ENCODE measurements at places on chromosomes 2 and 18. TPM values are rescaled to one million over a fixed set of nuclear protein-coding genes. Genes with fewer than 3 reads are reported as not detected.

Gene SLC23A3
- 2.7 TPM for total RNA-seq

Gene SPR
- 33.0 TPM for total RNA-seq

- no peaks in the 10 kb centered on the region for H3K4me1 ChIP-seq
- no peak for DNase-seq
- no peaks in the 10 kb centered on the region for H3K27me3 ChIP-seq
- H3K36me3 ChIP-seq, result no peaks in the 10 kb centered on the region
- no peak overlapping the region for H3K4me3 ChIP-seq
- no peak overlapping the region for H3K27ac ChIP-seq
These were observed 26.2 kb downstream of the STK39 start for GRCh38 chr2:168220965-168221819.

DNA sequence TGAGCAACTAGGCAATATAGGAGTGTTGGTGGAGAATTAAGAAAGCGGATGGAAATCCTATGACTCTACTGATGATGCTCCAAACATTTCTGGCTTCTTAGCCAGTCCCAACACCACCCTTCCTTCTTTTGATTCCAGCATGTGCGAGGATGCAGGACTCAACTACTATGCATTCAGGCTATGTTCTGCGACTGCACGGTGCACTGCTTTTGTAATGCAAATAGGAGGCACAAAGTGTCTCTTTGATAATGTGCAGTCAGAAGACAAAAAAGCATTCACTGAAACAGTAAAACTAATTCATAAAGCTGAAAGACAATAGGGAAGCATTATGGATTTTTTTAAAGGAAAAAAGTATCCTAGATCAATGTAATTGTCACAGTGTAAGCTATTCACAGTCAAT lies 106.7 kb downstream of the MEIS1 start:
- DNase-seq, result no peak
- no peaks in the 10 kb centered on the region for H3K4me1 ChIP-seq
- H3K36me3 ChIP-seq, result no peaks in the 10 kb centered on the region
- H3K27ac ChIP-seq, result no peak overlapping the region
- no peak overlapping the region for H3K4me3 ChIP-seq

DNA sequence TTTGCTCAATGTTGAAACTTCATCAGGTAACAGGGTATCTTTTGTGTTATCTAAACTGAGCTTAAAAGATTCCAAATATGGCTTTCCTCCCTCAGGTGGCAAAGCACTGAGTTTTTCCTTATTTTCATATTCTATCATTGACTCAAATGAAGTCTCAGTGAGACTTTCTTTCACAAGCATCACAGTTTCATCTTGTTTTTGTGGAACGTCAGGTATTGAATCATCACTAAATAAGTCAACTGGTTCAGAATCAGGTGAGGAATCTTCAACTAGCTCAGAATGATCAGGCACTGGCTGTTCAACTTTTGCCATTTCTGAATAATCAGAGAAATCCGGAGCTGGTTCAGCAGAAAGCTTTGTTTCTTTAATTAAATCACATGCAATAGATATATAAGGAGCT lies 24.6 kb downstream of the RTN4 start:
- H3K27me3 ChIP-seq, result no peaks in the 10 kb centered on the region
- peaks cover 65% of the 10 kb centered on the region for H3K4me1 ChIP-seq
- H3K27ac ChIP-seq, result no peak overlapping the region
- no peaks in the 10 kb centered on the region for H3K36me3 ChIP-seq
- no peak overlapping the region for H3K4me3 ChIP-seq

GRCh38 chr2:136178941-136179601 lies 61.1 kb upstream of the CXCR4 start:
- H3K4me1 ChIP-seq, result no peaks in the 10 kb centered on the region
- DNase-seq, result no peak
- H3K4me3 ChIP-seq, result no peak overlapping the region
- no peak overlapping the region for H3K27ac ChIP-seq
- H3K36me3 ChIP-seq, result no peaks in the 10 kb centered on the region
- no peaks in the 10 kb centered on the region for H3K27me3 ChIP-seq

DNA sequence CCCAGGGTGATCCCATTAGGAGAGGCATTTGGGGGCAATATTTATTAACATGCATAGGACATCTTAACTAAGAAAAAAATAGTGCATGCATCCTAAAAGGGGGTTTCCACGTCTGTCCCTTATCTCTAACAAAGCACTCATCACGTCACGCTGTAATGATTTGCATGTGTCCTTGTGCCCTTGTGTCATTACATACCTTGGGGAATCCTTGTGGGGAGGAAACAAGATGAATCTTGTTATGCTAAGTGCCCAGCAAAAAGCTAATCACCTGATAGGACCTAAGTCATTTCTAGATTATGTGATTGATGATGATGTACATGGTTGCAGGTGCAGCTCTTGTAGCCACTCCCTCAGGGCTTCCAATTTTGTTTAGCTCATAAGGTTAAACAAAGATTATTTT lies 250.9 kb downstream of the FBXO15 start:
- H3K27ac ChIP-seq, result no peak overlapping the region
- DNase-seq, result no peak
- H3K4me1 ChIP-seq, result no peaks in the 10 kb centered on the region
- H3K4me3 ChIP-seq, result no peak overlapping the region

DNA sequence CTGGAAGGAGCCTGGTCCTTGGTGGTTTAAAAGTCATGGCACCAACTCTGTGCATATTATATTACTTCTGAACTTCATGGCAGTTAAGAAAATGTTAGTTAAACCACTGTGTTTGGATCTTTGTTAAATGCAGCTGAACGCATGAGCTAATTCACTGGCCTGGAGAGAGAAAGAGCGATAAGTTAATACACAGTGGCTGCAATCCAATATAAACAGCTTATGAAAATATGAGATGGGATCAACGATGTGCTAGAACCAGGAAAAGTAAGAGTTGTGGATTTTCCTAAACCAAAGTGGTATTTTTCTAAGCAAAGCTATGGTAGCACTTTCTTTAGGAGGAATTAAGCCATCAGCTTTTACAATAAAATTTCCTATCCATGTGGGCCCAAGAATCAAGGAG lies 326.7 kb downstream of the MTX2 start:
- no peak for DNase-seq
- no peaks in the 10 kb centered on the region for H3K27me3 ChIP-seq
- no peak overlapping the region for H3K4me3 ChIP-seq
- no peaks in the 10 kb centered on the region for H3K36me3 ChIP-seq
- no peak overlapping the region for H3K27ac ChIP-seq
- H3K4me1 ChIP-seq, result no peaks in the 10 kb centered on the region

- H3K36me3 ChIP-seq, result no peaks in the 10 kb centered on the region
- no peaks in the 10 kb centered on the region for H3K27me3 ChIP-seq
- DNase-seq, result no peak
- H3K27ac ChIP-seq, result no peak overlapping the region
- no peaks in the 10 kb centered on the region for H3K4me1 ChIP-seq
- no peak overlapping the region for H3K4me3 ChIP-seq
These were observed 77.5 kb downstream of the NDUFA10 start for GRCh38 chr2:239947729-239948045.
